ENCODE measurements at places on chromosomes 5 and 9.

GRCh38 chr5:36669015-36669651, 62.7 kb downstream of the SLC1A3 start:
- DNase-seq, result no peak

GRCh38 chr9:81118416-81118815, 570.9 kb downstream of the TLE1 start:
- no peak for DNase-seq

GRCh38 chr9:98790134-98790841, 6.1 kb downstream of the ANKS6 start:
- no peak for DNase-seq

DNA sequence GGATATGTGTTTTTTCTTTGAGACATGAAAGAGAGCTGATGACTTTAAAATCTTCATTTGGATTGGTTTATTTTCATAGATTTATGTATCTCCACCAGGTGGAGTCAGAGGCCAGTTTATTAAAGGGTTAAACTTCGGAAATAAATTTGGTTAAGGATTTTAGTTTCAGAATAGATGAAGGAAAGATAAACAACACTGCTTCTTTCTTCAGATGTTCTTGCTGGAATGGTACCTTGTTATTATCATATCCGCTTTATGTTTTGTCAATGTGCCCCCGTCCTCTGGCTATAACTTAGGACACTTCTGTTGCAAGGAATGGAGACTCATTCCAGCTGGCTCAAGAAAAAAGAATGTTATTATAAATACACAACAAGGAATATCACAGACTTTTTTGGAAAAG, 81.2 kb downstream of the ALDH1A1 start:
- DNase-seq, result no peak

GRCh38 chr9:107378006-107378405, 94.9 kb downstream of the RAD23B start:
- DNase-seq, result no peak

GRCh38 chr5:68528821-68529273, 313.3 kb downstream of the PIK3R1 start:
- no peak for DNase-seq

DNA sequence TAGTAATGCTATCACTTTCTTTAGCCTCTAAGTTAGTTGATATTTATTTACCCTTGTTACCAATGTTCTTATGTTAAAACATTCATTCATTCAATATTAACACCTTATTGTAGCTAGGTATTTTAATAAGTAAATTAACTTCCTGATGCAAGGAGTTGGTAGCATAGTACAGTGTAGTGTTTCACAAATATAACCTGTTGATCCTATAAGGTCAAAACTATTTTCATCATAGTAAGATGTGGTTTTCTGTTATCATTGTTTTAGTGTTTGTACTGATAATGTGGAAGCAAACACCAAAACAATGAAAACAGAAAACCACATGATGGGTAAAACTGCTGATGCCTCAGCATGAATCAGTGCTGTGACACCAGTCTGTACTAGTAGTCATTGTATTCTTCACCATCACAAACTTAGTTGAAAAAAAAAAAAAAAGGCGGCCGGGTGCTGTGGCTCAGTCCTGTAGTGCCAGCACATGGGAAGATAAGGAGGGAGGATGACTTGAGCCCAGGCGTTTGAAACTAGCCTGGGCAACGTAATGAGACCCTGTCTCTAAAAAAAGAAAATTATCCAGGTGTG, 36.5 kb downstream of the ZCCHC7 start:
- no peak for DNase-seq

DNA sequence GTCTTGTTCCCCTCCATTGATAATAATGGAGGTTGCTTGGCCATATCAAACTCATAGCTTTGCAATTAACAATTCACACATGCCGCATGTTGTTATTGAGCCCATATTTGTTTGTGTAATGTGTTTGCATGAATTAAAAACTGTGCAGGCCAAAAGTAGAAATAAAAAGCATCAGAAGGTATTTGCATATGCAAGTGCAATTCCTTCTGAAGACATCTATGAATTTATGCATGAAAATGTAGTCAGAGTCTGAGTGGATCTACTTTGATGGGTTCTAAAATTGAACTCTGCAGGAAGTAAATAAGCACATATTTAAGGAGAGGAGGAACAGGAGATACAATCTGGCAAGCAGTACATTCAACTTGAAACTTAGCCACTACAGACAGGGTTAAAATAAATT, 1004.6 kb upstream of the WWC1 start:
- no peak for DNase-seq

- peak; percentile 7 for DNase-seq
Observed at GRCh38 chr9:6243746-6244145, 28.1 kb downstream of the IL33 start.

- DNase-seq, result no peak
Observed at GRCh38 chr5:111271885-111272284, 47.7 kb downstream of the CAMK4 start.

GRCh38 chr5:90119531-90119971, 290.0 kb downstream of the CETN3 start:
- DNase-seq, result no peak

- no peak for DNase-seq
Observed at GRCh38 chr5:159638954-159639559, 277.2 kb upstream of the ADRA1B start.

GRCh38 chr9:108270561-108270960, 585.2 kb downstream of the ACTL7B start:
- no peak for DNase-seq

DNA sequence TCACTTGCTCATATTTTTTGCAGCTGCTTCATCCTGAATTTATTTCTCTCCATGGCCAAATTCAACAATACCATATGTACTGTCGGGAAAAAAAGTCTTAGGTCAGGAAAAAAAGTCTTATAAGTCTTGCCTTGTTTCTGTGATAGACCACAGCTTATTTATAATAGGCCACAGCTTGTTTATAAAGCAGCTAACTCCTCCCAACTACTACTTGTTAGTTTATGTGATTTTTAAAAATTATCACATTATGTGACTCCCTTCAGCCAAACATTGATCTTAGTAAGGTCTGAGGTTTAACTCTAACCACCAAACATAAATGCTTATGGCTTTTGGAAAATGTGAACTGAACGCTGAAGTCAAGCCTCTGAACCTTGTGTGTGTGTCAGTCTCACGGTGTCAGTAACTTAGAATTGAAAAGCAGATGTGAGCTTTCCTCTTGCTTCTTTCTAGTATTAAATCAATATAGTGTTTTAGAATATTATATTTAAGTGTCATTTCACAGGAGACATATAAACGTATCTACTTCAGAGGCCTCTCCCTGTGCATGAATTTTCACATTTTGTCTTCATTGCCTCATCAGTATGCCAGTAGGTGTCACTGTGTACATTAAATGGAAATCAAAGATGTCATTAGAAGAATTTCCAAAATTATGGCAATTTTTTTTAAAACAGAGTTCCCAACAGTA, 51.3 kb downstream of the SNX24 start:
- no peak for DNase-seq

DNA sequence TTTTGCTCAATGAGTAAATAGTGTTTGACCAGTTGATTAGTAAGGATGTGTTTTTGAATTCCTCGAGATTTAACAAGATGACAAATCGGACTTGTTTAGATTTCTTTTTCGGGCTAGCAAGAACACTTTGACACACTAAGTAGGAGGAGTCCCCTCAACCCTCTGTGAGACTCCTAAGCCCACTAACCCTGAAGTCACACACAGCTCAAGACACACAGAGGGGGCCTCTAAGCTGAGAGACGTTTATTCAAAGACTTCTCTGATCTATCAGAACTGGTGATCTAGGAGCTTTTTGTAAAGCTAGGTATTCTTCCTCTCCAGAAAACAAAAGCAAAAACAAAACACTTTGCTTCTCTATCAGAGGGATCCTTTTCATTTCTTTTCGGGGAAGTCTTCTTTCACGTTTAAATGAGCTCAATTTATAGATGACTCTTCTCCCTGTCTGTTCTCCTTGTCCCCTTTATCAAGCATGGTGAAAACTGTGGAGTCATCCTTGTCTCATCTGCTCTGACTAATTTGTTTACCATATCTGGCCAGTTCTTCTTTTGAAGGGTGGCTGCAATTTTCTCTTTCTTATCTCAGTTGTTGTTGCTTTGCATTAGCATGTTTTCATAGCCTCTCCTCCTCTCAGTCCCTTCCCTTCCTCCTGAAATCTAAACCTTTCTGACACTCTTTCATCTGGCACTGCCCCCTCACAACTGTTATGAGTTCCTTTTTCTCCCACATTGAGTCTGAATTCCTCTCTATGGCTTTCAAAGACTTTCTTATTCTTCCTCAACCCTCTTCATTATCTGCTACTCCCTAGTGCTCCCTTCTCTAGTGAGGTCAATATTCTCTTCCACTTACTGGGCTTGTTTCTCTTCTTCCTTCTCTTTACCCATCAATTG, 68.5 kb upstream of the RAI14 start:
- no peak for DNase-seq

- no peak for DNase-seq
Observed at GRCh38 chr5:81044868-81045267, 84.7 kb downstream of the RASGRF2 start.

- DNase-seq, result no peak
Observed at GRCh38 chr5:56142614-56143372, 90.3 kb downstream of the ANKRD55 start.

- no peak for DNase-seq
Observed at GRCh38 chr5:106312360-106312759, 1358.4 kb downstream of the EFNA5 start.

DNA sequence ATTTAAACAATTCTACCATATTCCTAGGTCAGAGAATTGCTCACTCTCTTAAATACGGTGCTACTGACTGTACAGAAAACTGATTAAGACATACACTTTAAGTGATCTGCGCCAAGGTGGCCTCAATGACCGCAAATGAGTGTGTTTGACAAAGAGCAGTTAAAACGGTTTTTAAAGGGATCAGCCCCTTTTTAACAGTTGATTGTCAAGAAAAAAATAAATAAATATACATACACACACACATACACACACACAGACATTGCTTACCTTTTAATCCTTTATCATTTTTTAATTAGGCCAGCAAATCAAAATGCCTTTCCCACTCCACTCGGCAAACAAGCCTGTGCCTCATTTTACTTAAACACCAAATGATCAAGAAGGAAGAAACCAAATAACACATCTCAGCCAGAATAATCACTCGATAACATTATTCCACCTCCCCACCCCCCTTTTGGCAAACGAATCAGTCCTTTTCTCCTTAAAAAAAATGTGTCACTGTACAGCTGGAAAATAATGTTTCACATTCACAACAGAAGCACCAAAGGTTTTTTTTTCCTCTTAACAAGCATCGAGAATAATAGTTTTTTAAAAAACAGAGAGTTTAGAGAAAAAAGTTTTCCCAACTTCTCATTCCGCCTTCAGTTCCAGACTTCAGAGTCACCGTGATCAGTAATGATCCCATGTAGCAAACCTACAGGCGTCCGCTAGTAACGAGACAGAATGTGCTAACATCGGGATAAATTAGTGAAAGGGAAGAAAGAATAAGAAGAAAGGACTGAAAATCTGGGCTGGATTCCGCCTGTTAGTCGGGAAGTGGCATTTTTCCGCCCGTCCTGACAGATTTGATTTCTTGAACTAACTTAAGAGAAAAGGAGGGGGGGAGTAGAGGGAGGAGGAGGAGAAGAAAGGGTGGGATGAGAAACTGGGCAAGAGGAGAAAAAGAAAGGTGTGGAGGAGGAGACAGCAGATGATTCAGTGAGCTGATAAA, at the start of gene ZNF608:
TSS of gene ZNF608 (minus strand) at position 712 of the 988 bp plus-strand sequence. CDS start 1,650 bp downstream, outside the sequence.
- no peak for DNase-seq

DNA sequence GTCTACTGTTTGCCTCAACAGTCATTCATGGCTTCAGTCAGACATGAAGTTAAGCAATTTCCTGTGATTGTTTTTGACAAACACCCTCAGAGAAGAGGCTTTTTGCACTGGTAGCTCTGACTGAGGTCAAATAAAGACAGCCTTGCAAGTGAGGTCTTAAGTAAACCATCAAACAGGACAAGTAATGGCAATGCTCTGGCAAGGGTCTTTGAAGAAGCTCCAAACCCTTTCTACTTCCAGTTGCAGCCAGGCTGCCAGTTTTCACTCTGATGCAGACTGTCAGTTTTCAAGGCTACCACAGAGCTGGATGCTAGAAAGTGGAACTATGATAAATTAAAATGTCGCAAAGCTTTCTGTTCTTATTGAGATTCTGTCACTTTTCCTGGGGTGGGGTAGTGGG, 421.5 kb upstream of the PTGER4 start:
- no peak for DNase-seq

- DNase-seq, result no peak
Observed at GRCh38 chr9:84598921-84599636, 70.5 kb upstream of the NTRK2 start.

DNA sequence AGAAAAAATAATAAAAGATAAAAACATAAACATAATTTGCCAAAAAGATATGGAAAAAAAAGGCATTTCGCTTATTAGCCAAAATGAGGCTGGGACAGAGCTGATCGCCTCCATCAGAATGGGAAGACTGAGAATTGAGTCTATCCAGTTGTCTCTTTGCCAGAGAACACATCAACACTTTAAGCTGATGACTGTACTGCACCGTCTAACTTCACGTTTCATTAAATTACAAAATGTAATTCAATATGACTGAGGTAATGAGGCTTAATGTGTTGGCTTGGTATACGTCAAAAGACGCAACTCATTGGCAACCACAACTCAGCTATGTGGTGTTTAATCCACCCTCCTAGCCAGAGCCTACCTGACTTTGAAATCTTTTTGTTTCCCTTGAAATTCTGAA, 462.7 kb upstream of the CD180 start:
- no peak for DNase-seq

- no peak for DNase-seq
Observed at GRCh38 chr5:15117688-15118087, 246.1 kb upstream of the ANKH start.

GRCh38 chr5:74655206-74655605, 14.7 kb upstream of the ENC1 start:
- no peak for DNase-seq

DNA sequence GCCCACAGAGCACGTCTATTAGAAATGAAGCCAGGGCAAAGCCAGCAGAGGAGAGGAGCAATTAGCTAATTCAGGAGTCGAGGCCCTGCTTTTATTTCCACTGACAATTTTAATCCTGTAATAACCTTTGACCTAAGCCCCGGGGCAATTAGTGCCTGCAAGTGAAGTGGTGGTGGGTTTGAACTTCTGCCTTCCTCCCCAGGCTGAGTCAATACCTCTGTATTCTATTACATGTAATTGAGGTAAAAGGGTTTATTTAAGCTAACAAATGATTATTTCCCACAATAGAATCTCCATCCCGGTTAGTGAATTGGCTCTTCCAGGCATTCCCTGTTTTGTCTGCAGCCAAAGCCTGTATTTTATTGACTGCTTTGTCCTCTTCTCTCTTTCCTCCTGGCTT, 49.9 kb downstream of the FGF18 start:
- no peak for DNase-seq

DNA sequence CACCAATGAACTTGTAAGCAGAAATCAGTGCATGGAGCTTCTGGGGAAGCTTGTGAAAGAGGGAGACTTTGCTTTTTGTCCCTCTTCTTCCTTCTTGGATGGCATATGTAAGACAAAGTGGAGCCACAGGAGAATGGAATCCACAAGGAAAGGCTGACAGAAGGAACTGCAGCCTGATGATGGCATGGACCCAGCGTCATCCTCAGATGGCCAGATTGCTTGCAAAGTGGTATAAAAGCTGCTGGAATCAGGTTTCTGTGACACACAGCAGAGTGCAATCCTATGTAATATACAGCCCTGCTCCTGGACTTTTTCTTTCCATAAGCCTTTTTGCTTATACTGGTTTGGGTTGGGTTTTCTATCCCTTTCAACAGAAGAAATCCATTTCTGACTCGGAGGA, 31.4 kb upstream of the SPARC start:
- DNase-seq, result no peak
